Tracheal epithelial cell (primary cell): ENCODE measurements at places on chromosomes 1 and 21. TPM values are rescaled to one million over a fixed set of nuclear protein-coding genes. Genes with fewer than 3 reads are reported as not detected.

The TFF2 gene
- not detected in 2 replicates for total RNA-seq

The PLA2G5 gene
- total RNA-seq: not detected in 2 replicates

The SLC25A34 gene
- 0.21 and 0.48 TPM in 2 replicates for total RNA-seq

The CYP4A22 gene
- not detected in 2 replicates for total RNA-seq

The RGS13 gene
- total RNA-seq: not detected in 2 replicates

The C1QTNF12 gene
- 1.9 and 2.4 TPM in 2 replicates for total RNA-seq

The OR6K2 gene
- not detected in 2 replicates for total RNA-seq

The NFASC gene
- total RNA-seq: 0.85 and 0.96 TPM in 2 replicates

The CLEC20A gene
- not detected in 2 replicates for total RNA-seq

The RGL1 gene
- 0.43 and 1.7 TPM in 2 replicates for total RNA-seq

The CSF3R gene
- total RNA-seq: 0.24 TPM in 1 of 2 replicates, not detected in the other

The PBXIP1 gene
- 34.5 and 46.0 TPM in 2 replicates for total RNA-seq

The MEGF6 gene
- total RNA-seq: 5.8 and 6.5 TPM in 2 replicates

The KRTAP8-1 gene
- not detected in 2 replicates for total RNA-seq

The IGSF9 gene
- 8.0 and 8.7 TPM in 2 replicates for total RNA-seq

The LAPTM5 gene
- total RNA-seq: 0.21 and 0.24 TPM in 2 replicates

The SPOCD1 gene
- total RNA-seq: 1.5 and 15.2 TPM in 2 replicates

The SFN gene
- 704 and 1,068 TPM in 2 replicates for total RNA-seq

The NHLH1 gene
- not detected in 2 replicates for total RNA-seq

The TDRD5 gene
- total RNA-seq: under 0.01 TPM in 2 replicates

The ACTA1 gene
- total RNA-seq: not detected in 2 replicates

The PRMT6 gene
- total RNA-seq: 9.0 and 10.1 TPM in 2 replicates

The FCRL5 gene
- not detected in 2 replicates for total RNA-seq

The UROD gene
- total RNA-seq: 96.6 and 107 TPM in 2 replicates

The ATG4C gene
- 4.1 and 6.6 TPM in 2 replicates for total RNA-seq

The NTRK1 gene
- not detected in 2 replicates for total RNA-seq

The AKR7A3 gene
- 0.72 TPM in 1 of 2 replicates, not detected in the other for total RNA-seq

The MMEL1 gene
- 0.96 TPM in 1 of 2 replicates, not detected in the other for total RNA-seq

The SERPINC1 gene
- 0.24 TPM in 1 of 2 replicates, not detected in the other for total RNA-seq

The MSH4 gene
- total RNA-seq: 0.21 and 0.24 TPM in 2 replicates

The FYB2 gene
- 0.24 TPM in 1 of 2 replicates, not detected in the other for total RNA-seq

The C1QB gene
- not detected in 2 replicates for total RNA-seq

The SCMH1 gene
- 2.8 and 6.0 TPM in 2 replicates for total RNA-seq

The RAP1GAP gene
- total RNA-seq: 1.2 and 1.5 TPM in 2 replicates

The LCE3E gene
- total RNA-seq: 0.48 TPM in 1 of 2 replicates, not detected in the other

The OR2L13 gene
- total RNA-seq: not detected in 2 replicates

The GBP5 gene
- total RNA-seq: 1.2 TPM in 1 of 2 replicates, not detected in the other

The GRIK3 gene
- under 0.01 TPM in 1 of 2 replicates, not detected in the other for total RNA-seq

The PTPN22 gene
- total RNA-seq: 0.21 and 0.96 TPM in 2 replicates

The SLC25A33 gene
- total RNA-seq: 6.0 and 6.2 TPM in 2 replicates

The PDE4B gene
- under 0.01 and 0.21 TPM in 2 replicates for total RNA-seq
